ENCODE measurements at places on chromosomes 16 and 17. TPM values are rescaled to one million over a fixed set of nuclear protein-coding genes. Genes with fewer than 3 reads are reported as not detected.

DNA sequence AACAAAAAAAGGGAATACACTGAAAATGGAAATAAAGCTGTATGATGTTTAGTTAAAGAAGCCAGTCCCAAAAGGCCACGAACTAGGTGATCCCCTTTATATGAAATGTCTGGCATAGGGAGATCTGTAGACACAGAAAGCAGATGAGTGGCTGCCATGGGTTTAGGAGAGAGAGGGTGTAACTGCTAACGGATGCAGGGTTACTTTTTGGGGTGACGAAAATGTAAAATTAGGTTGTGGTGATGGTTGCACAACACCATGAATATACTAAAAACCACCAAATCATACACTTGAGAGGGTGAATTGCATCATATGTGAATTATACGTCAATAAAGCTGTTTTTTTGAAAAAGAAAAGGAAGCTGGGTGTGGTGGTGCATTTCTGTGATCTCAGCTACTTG lies 99.6 kb downstream of the ADCY9 start:
- no peak for DNase-seq

- no peak for DNase-seq
Observed at GRCh38 chr17:27792095-27792494, 8.2 kb downstream of the NOS2 start.

- DNase-seq: no peak
Observed at GRCh38 chr17:77594416-77595209, 363.9 kb upstream of the TNRC6C start.

- no peak for DNase-seq
Observed at GRCh38 chr16:84324434-84325262, 30.0 kb downstream of the WFDC1 start.

GRCh38 chr17:75808905-75809621 lies 24.5 kb downstream of the UNK start:
- no peak for DNase-seq

CORO1A gene
- 27.0 TPM for polyA plus RNA-seq

ZNF785 gene
- polyA plus RNA-seq: 25.2 TPM

GAST gene
- polyA plus RNA-seq: not detected
